ENCODE measurements at places on chromosomes 7 and 10. TPM values are rescaled to one million over a fixed set of nuclear protein-coding genes. Genes with fewer than 3 reads are reported as not detected.

The LRRC4 gene
- polyA plus RNA-seq = not detected

The LDB1 gene
- 5.0 TPM for polyA plus RNA-seq

The SFTPA1 gene
- not detected for polyA plus RNA-seq

The OR6V1 gene
- not detected for polyA plus RNA-seq

The SOSTDC1 gene
- polyA plus RNA-seq = not detected

The HOXA6 gene
- 3.5 TPM for polyA plus RNA-seq

The PLA2G12B gene
- polyA plus RNA-seq = not detected

The LIPN gene
- polyA plus RNA-seq = not detected

The DPP6 gene
- polyA plus RNA-seq = not detected

The LEP gene
- 0.09 TPM for polyA plus RNA-seq
